RWPE2 (cell line): ENCODE measurements at places on chromosomes 2 and 18.

DNA sequence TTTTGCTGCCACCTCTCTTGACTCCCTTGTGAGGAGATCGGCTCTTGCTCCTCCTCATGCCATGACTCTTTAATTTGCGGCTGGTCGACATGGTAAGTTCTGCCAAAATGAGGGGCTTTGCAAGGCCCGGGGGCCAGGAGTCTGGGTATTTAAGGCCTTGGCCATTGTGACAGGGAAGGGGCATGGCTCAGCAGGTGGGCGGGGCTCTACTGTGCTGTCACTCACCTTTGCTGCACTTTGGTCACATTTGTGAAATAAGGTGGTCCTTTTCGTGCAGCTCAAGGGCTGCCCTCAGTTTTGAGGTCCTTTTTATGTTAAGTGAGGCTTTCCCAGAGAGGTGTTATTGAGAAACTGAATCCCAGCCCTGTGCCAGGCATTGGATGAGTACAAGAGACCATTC is at the start of gene TNP1:
Gene TNP1 (minus strand): TSS at position 121 of the 400 bp plus-strand sequence. CDS start 30 bp downstream, at position 91.
- no peak for DNase-seq

DNA sequence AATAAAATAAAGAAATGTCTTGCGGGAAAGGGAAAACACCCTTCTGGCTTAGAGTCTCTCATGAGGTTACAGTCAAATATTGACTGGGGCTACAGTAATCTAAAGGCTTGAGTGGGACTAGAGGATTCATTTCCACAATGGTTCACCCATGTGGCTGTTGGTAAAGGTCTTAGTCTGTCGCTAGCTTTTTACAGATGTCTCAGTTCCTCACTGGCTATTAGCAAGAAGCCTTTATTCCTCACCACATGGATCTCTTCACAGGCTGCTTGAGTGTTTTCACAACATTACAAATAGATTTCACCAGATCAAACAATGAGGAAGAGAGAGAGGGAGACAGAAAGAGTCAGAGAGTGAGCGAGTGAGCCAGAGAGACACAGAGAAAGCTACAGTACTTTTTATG is 8.3 kb upstream of the ZC3H15 start:
- DNase-seq, result no peak

DNA sequence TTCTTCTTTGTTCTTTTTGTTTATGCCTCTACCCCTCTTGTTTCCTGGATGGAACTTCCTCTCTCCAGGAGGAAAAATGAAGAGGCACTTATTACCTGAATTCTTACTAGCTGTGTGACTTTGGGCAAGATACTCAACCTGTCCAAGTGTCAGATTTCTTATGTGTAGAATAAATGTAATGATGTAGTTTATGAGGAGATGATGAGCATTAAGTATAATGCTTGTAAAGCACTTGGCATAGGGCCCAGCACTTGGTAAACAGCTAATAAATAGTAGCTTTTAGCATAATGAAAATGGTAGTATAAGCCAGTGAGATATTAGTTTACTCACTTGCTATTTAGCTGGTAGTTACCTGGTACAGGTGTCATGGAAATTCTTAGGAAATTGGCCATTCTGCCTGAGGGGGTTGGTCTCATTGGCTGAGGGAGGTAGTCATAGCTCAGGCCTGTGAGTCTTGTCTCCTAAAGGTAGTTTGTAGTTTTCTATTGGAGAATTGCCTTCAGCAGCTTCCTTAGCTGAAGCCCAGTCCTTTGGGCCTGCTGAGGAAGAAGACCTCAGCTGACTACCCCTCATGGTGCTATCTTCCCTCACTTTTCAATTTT is 133.4 kb upstream of the NABP1 start:
- no peak for DNase-seq

DNA sequence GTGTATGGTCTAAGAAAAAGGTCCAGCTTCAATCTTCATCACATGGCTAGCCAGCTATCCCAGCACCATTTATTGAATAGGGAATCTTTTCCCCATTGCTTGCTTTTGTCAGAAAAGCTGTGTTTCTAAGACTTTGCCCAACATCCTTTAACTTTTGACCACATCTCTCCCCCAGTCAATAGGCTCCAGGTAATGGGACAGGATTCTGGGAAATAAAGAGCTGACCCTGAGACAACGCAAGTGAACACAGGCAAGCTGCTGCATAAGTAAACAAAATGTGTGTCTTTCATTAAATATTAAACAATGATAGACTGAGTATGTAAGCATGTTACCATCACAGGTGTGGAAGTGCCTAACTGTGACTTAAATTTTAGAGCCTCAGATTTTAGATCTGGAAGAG is 23.0 kb downstream of the FAM110C start:
- DNase-seq, result no peak

DNA sequence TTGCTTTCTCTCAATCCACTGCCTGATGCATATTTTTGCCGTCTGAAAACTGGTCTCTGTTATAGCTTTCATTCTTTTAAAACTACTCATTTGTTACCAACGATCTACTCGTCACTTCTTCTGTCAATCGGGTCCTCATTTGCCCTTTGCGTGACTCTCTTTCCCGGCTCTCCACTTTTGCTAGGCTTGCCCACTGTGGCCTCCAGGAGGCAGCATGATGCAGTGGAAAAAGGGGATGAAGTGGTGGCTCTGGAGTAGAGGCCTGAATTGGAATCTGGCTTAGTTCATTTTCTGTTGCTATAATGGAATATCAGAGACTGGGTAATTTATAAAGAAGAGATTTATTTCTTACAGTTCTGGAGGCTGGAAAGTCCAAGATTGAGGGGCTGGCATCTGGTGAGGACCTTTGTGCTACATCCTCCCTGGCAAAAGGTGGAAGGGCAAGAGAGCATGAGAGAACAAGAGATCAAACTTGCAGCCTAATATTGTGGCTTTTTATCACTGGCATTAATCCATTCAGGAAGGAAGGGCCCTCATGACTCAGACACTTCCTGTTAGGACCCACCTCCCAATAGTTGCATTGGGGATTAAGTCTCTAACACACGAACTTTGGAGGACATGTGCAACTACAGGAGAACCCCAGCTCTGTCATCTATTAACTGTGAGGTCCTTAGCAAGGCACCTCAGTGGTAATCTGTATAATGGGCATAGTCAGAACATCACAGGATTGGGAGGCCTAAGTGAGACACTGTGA is 15.4 kb downstream of the GDF7 start:
- DNase-seq, result no peak

DNA sequence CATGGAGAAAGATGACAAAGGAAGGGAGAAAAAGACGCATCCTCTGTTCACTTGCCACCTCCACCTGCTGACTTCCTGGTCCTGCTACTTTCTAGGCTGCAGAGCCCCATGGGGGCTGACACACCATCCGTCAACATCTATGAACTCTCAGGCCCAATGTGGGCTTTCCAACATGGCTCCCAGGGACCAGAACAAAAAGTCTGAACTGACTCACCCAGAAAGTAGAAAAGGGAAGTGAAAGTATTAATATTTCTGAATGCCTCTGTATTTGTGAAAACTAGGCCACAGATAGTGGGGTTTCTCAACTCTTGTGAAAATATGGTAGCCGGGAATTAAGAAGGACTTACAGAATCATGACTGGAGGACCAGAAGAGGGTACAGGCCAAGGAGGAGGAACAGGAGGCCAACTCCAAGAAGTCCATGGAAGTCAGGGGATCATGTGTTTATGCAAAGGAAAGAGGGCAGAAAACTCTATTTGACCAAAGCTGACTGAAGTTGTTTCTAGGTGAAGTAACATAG is 123.1 kb upstream of the CAB39 start:
- no peak for DNase-seq

GRCh38 chr2:60424233-60424632 is 129.2 kb downstream of the BCL11A start:
- DNase-seq, result no peak

DNA sequence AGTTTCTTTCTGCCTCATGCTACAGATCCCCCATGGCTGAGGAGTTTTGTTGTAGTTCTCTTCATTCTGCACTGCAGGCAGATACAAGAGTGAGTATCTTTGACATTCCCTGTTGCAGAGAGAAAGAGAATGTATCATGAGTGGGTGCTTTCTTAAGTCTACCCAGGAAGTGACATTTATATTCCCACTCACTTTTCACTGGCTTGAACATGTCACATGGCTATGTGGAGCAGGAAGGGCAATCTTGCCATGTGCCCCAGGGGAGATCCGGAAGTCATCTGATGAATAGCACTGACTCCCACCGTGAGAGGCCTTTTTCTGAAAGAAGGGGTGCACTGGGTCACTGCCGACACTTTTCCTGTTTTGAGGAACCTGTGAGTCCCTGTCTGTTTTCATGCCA is 66.4 kb upstream of the BOD1L2 start:
- no peak for DNase-seq
